ENCODE measurements at places on chromosomes 7 and 10. TPM values are rescaled to one million over a fixed set of nuclear protein-coding genes. Genes with fewer than 3 reads are reported as not detected.

Gene DPP6
- not detected for total RNA-seq

Gene TUBAL3
- total RNA-seq: not detected

Gene SLC16A12
- 0.16 TPM for total RNA-seq

Gene ZNF467
- total RNA-seq: 2.5 TPM

Gene RET
- total RNA-seq: not detected

Gene SPDYE8
- total RNA-seq: not detected

Gene PON1
- not detected for total RNA-seq

Gene LOXL4
- total RNA-seq: 0.88 TPM

Gene LRRD1
- total RNA-seq: 0.29 TPM

Gene MINPP1
- total RNA-seq: 24.9 TPM

Gene MEOX2
- 2.3 TPM for total RNA-seq

Gene ATOH7
- total RNA-seq: 1.0 TPM

Gene OPN1SW
- total RNA-seq: 2.8 TPM

Gene CCDC172
- not detected for total RNA-seq

Gene ZCWPW1
- 4.9 TPM for total RNA-seq

Gene HTRA1
- total RNA-seq: 1,959 TPM

Gene PSMA2
- 145 TPM for total RNA-seq

Gene CAMK2B
- 31.8 TPM for total RNA-seq

Gene ABCA13
- total RNA-seq: 1.7 TPM

Gene TMEM254
- 7.4 TPM for total RNA-seq

Gene OR9A2
- not detected for total RNA-seq

Gene GBX1
- total RNA-seq: not detected

Gene ANKRD2
- total RNA-seq: 61.9 TPM

Gene DYNC1I1
- total RNA-seq: 1.6 TPM

Gene NT5C2
- 57.3 TPM for total RNA-seq

Gene TMEM270
- total RNA-seq: not detected

Gene RELN
- 0.05 TPM for total RNA-seq

Gene CPA2
- total RNA-seq: not detected

Gene NUTM2A
- 0.47 TPM for total RNA-seq

Gene NCOA4
- total RNA-seq: 139 TPM

Gene PTPN20
- total RNA-seq: not detected

Gene MRPS24
- total RNA-seq: 173 TPM

Gene GIMAP2
- total RNA-seq: 2.1 TPM

Gene H2BK1
- total RNA-seq: not detected

Gene WNT2
- not detected for total RNA-seq

Gene TUBB8
- not detected for total RNA-seq

Gene CYP2C9
- total RNA-seq: not detected

Gene TCTN3
- total RNA-seq: 35.4 TPM

Gene AGAP4
- total RNA-seq: 4.7 TPM

Gene SEC31B
- 4.9 TPM for total RNA-seq

Gene CD36
- total RNA-seq: 38.8 TPM

Gene GJC3
- total RNA-seq: not detected

Gene CAV1
- total RNA-seq: 259 TPM

Gene CELF2
- 77.0 TPM for total RNA-seq

Gene COX15
- total RNA-seq: 40.2 TPM

Gene KIF11
- 1.9 TPM for total RNA-seq

Gene CNTNAP2
- total RNA-seq: not detected

Gene TAS2R4
- 0.68 TPM for total RNA-seq

Gene ANTXRL
- total RNA-seq: not detected
